ENCODE measurements at places on chromosomes 2 and 18.

- ATAC-seq = no peak
Measured at GRCh38 chr2:127608061-127609030, 37.6 kb upstream of the GPR17 start.

GRCh38 chr2:59529726-59530125, 1023.7 kb downstream of the BCL11A start:
- no peak for ATAC-seq

GRCh38 chr2:42853549-42854206, 61.3 kb upstream of the HAAO start:
- no peak for ATAC-seq

- ATAC-seq = no peak
Measured at GRCh38 chr2:233639860-233640259, 3.6 kb downstream of the UGT1A10 start.

- no peak for ATAC-seq
Measured at GRCh38 chr2:188897096-188897495, 77.1 kb upstream of the COL3A1 start.
